Effector memory CD8-positive, alpha-beta T cell (primary cell): ENCODE measurements at places on chromosomes 11 and 22.

DNA sequence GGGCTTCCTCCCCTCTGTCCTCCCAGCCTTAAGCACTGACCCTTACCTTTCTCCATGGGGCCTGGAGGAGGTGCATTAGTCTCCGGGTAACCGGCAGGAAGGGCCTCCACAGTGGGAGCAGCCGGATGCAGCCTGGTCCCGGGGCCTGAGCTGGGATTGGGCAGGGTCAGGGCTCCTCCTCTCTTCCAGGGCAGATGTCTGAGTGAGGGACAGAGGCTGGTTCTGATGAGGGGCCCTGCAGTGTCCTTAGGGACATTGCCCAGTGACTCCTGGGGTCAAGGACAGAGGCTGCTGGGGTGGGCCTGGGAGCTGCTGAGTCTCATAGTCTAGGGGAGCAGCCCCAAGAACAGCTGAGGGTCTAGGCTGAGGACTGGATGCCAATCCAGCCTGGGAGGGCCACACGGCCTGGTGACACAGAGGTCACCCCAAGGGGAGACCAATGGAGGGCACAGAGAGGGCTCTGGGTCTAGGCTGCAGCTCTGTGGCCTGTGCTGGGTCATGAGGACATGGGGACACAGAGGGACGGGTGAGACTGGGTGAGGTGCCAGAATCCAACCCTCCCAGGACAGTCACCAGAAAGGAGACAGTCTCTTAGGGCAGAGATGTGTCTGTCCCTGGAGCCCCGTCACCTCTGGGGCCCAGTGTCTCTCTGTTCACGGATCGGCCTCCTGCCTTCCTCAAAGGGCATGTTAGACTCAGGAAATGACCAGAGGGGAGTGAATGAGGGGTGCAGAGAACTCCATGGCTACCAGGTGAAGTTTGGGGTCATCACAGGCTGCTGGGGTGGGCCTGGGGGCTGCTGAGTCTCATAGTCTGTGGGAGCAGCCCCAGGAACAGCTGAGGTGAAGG, 6.5 kb downstream of the IGLL5 start:
- peak overlapping the region; percentile 33 for H3K27ac ChIP-seq
- peaks cover 66% of the 10 kb centered on the region for H3K27me3 ChIP-seq
- no peak overlapping the region for H3K4me3 ChIP-seq

- H3K4me1 ChIP-seq, result no peaks in the 10 kb centered on the region
- no peak for DNase-seq
- H3K27me3 ChIP-seq, result peaks cover 8% of the 10 kb centered on the region
- no peaks in the 10 kb centered on the region for H3K36me3 ChIP-seq
- H3K4me3 ChIP-seq, result no peak overlapping the region
Measured at GRCh38 chr11:133724116-133724515, 121.2 kb downstream of the SPATA19 start.

DNA sequence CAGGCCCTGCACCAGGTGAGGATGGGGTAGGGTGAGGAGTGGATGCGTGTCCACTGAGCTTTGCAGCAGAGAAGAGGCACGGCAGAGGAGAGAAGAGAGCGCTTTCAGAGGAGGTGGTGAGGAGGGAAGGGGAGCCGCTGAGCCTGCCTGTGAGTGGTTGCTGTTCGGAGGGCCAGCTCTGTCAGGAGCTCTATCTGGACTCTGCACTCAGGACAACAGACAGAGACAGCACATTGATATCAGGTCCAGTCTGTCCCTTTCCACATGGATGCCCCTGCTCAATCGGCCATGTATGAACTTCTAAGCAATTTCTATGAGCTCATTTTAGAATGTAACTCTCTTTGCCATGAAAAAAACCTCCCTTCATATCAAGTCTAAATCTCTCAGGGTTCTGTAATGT, 158.6 kb downstream of the KIRREL3 start:
- no peaks in the 10 kb centered on the region for H3K4me1 ChIP-seq
- DNase-seq, result no peak
- no peak overlapping the region for H3K27ac ChIP-seq
- no peaks in the 10 kb centered on the region for H3K36me3 ChIP-seq
- H3K27me3 ChIP-seq, result peaks cover 7% of the 10 kb centered on the region

DNA sequence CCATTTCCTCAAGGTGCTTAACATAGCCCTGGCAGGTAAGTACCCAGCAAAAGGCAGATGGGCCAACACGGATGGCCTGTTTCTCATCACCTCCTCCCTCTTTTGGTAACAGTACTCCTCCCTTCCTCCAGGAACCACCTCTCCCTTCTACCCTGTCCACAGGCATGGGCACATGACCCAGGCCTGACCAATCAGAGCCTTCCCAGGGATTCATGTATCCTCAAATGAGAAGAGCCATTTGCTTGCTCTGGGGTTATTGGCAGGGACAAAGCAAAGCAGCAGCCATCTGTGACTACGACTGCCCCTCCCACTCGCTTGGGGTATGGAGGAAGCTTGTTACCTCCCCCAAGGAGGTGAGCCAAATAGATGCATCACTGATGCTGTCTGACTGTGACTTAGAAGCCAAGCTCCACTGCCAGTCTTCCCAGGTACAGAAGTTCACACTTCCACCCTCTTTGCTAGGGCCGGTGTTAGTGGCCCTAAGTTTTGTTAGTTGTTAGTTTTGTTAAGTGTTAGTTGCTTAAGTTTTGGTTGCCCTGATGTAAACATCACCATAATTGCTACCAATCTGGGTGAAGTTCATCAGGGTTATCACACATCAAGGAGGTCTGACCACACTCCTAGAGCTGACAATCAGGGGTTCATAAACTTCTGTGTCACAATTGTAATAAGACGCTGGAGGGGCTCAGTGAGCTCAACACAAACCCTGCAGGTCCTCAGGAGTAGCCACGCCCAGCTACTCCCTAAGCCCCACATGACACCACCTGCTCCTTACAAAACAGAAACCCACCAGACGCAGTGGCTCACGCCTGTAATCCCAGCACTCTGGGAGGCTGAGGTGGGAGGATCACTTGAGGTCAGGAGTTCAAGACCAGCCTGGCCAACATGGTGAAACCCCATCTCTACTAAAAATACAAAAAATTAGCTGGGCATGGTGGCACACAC, 57.3 kb downstream of the ARFGAP3 start:
- peaks cover 3% of the 10 kb centered on the region for H3K4me1 ChIP-seq
- peak overlapping the region; percentile 78 for H3K27ac ChIP-seq
